Immature natural killer cell (primary cell): ENCODE measurements at places on chromosomes 12 and 14. TPM values are rescaled to one million over a fixed set of nuclear protein-coding genes. Genes with fewer than 3 reads are reported as not detected.

The FGF6 gene
- not detected for polyA plus RNA-seq

- no peaks in the 10 kb centered on the region for H3K27me3 ChIP-seq
- no peak for DNase-seq
- peaks cover 24% of the 10 kb centered on the region for H3K4me1 ChIP-seq
- H3K36me3 ChIP-seq, result no peaks in the 10 kb centered on the region
- H3K4me3 ChIP-seq, result no peak overlapping the region
Measured at GRCh38 chr12:93789767-93790166, 112.6 kb downstream of the CRADD start.

DNA sequence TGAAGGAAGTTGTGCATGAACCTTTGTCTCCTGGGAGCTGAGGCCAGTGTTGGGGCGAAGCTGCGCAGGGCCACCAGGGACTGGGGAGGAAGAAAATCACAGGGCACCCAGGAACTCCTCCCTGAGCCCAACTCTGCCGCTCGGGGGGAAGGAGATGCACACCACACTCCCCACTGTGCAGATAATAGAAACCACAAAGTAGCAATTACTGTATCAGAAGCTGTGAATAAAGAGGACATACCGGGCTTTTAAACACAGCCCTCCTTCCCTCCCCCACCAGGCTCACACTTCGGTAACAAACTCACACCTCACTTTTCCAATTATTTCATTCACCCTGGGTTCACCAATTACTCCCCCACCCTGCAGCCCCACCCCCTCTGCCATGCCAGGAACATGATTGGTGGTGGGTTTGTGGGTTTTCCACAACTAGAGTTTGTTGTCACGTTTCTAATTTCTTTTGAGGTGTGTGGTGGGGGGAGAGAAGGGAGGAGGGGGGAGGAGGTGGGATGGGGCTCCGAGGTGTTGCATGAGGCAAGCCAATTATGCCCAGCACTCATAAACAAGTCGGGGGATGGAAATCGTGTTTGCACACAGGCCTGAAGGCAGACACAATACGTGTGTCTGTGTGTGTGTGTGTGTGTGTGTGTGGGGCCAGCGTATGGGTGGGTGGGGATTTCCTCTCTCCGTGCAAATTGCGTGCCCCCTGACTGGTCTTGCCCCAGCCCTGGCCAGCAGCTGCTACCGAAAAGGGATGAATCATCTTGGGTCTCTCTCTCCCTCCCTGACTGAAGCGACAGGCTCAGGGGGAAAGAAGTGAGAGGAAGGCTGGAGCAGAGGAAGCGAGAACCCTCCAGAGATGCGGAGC, 103.3 kb downstream of the RBM19 start:
- DNase-seq, result peak; percentile 36
- peak overlapping the region; percentile 31 for H3K27ac ChIP-seq
- H3K4me3 ChIP-seq, result peak overlapping the region; percentile 69
- peaks cover 4% of the 10 kb centered on the region for H3K27me3 ChIP-seq
- peaks cover 31% of the 10 kb centered on the region for H3K4me1 ChIP-seq

DNA sequence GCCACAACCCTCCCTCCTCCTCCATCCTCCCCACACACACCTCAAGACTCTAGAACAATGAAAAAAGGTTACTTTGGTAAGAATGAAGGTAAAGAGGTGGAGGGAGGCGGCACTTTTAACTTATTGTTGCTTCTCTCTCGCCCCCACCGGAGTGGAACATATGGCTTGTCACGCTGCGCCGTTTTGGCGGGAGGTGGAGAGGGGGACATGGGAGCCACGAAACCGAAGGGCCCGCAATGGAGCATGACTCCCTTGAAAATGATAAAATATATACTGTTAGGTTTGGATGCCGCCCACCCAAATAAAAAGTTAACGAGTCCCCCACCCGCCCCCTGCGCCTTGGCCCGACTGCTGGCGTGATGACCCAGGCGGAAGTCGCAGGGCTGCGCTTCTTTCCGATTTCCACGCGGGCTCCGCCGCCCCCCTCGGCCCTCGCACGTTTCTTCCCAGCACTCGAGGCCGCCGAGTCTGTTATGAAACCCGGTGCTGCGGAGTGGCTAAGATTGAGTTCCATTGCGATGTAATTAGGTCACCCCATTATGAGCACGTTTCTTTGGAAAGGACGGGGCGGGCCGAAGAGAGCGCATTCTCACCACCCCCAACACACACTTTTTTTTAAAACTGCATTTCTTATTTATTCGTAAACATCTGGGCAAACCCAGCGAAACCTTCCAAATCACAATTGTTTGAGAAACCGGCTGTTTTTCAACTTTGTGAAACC, 1.4 kb upstream of the ZFP36L1 start:
- H3K27me3 ChIP-seq, result peaks cover 37% of the 10 kb centered on the region
- H3K4me1 ChIP-seq, result peaks cover 56% of the 10 kb centered on the region
- H3K36me3 ChIP-seq, result peaks cover 18% of the 10 kb centered on the region

DNA sequence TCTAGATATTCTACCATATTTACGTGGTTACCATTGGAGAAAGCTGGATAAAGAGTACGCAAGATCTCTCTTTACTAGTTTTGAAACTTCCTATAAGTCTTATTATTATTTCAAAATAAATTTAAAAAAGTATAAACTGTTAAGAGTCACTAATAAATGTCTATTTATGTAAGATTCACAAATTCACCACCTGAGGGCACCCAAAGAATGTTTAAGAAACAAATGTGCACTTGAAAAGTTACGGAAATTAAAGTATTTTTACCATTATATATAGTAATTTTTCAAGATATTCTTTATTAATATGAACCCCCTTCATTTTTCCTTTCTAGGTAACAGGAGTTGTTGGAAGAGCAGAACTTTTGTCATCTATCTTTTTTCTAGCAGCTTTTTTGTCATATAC, 11.9 kb downstream of the TMTC3 start:
- no peak overlapping the region for H3K4me3 ChIP-seq
- H3K36me3 ChIP-seq, result peaks cover 13% of the 10 kb centered on the region
- no peaks in the 10 kb centered on the region for H3K4me1 ChIP-seq
- H3K27me3 ChIP-seq, result no peaks in the 10 kb centered on the region
- no peak for DNase-seq
- H3K27ac ChIP-seq, result no peak overlapping the region

GRCh38 chr12:121468499-121468801, 68.5 kb downstream of the RNF34 start:
- H3K4me3 ChIP-seq, result peak overlapping the region; percentile 38
- H3K27me3 ChIP-seq, result peaks cover 10% of the 10 kb centered on the region
- DNase-seq, result no peak
- H3K27ac ChIP-seq, result peak overlapping the region; percentile 77
- peaks cover 26% of the 10 kb centered on the region for H3K4me1 ChIP-seq
